Non-pigmented ciliary epithelial cell (primary cell): ENCODE measurements at places on chromosomes 4 and X.

- no peak for DNase-seq
Measured at GRCh38 chrX:55111578-55112254, 22.9 kb downstream of the PAGE2 start.

DNA sequence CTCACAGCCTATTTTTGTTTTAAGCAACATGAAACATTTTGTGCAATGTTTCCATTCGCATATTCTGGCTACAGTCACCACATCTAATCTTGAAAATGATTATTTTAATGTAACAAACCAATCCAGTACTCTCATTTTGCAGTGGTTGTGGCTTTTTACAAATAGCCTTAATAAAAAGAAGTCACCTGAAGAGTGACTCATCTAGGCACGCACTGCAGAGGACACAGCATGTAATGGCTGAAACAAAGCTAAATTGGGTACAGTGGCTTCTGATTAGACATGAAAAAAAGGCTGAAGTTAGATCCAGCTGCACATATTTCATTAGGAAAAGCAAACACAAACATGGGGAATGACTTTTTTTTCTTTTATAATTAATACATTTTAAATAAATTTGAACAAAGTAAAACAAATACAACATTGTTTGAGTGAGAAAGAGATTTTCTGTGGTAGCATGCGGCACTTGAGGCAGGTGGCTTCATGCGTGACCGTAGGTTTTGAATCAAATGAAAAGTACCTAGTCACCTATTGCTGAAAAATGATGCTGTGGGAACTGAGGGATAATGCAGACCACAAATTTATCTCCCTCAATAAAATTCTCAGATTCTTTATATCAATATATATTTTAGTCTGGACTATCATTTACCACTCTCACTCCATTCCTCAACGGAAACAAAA, 240.8 kb upstream of the DDX53 start:
- no peak for DNase-seq

GRCh38 chr4:31291238-31291637, 571.1 kb downstream of the PCDH7 start:
- DNase-seq, result no peak

- DNase-seq, result no peak
Measured at GRCh38 chr4:118850488-118851173, 14.7 kb upstream of the SEC24D start.

GRCh38 chr4:169054879-169055278, 44.8 kb upstream of the CBR4 start:
- no peak for DNase-seq

DNA sequence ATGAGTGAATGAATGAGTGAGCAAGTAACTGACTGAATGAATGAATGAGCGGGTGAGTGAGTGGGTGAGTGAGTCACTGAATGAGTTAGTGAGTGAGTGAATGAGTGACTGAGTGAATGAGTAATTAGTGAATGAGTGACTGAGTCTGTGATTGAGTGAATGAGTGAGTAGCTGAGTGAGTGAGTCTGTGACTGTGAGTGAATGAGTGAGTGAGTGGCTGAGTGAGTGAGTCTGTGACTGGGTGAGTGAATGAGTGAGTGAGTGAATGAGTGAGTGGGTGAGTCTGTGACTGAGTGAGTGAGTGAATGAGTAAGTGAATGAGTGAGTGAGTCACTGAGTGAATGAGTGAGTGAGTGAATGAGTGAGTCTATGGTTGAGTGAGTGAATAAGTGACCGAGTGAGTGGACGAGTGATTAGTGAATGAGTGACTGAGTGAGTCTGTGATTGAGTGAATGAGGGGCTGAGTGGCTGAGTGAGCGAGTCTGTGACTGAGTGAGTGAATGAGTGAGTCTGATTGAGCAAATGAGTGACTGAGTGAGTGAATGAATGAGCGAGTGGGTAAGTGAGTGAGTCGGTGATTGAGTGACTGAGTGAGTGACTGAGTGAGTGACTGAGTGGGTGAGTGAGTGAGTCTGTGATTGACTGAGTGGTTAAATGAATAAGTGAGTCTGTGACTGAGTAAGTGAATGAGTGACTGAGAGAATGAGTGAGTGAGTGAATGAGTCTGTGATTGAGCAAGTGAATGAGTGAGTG, 223.0 kb upstream of the PSAPL1 start:
- no peak for DNase-seq

GRCh38 chr4:99668472-99668871, 10.8 kb upstream of the C4orf54 start:
- DNase-seq, result no peak

DNA sequence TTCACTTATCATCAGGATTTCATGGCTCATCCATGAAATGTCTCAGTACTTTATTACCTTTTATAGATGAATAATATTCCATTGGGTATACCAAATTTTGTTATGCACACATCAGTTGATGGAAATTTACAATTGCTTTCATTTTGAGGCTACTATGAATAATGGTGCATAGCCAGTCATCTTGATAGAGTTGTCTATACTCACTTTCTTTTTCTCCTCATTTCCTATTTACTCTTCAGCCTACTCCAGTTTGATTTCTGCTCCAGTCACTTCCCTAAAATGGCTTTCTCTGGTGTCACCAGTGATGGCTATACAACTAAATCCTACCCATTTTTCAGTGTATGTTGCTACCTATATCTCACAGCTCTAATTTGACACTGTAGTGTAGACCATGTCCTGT, 743.5 kb upstream of the MAGEB2 start:
- DNase-seq, result no peak

- no peak for DNase-seq
Measured at GRCh38 chr4:23058165-23058776, 365.5 kb downstream of the GBA3 start.
